Stimulated activated CD8-positive, alpha-beta memory T cell treated with anti-CD3 and anti-CD28 coated beads, Interleukin-2, amount 100 ng/mL, for 48 hours (primary cell): ENCODE measurements at places on chromosomes 3 and 15.

GRCh38 chr3:66609660-66610561 lies 109.1 kb upstream of the LRIG1 start:
- DNase-seq = no peak

DNA sequence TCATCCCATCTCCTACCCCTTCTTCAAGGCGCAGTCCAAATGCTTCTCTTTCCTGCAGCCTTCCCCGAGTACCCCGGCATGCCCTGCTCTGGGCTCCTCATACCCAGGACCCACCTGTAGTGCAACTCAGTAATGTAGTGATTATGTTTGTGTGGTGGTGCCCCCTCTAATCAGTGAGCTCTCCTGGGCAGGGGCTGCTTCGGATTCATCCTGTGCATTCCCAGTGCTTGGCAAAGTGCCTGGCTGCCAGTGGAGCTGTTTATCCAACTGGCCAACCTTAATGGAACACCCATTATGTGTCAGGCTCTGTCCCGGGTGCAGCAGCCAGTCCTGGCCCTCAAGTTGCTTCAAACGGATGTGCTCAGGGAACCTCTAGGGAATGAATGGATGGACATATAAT lies 174.4 kb upstream of the LINGO1 start:
- no peak for DNase-seq

- DNase-seq = no peak
Measured at GRCh38 chr3:102141096-102141927, 292.0 kb downstream of the NFKBIZ start.

- DNase-seq = no peak
Measured at GRCh38 chr3:118165413-118165812, 869.2 kb downstream of the IGSF11 start.

GRCh38 chr3:22366781-22367180 lies 615.8 kb upstream of the ZNF385D start:
- no peak for DNase-seq

DNA sequence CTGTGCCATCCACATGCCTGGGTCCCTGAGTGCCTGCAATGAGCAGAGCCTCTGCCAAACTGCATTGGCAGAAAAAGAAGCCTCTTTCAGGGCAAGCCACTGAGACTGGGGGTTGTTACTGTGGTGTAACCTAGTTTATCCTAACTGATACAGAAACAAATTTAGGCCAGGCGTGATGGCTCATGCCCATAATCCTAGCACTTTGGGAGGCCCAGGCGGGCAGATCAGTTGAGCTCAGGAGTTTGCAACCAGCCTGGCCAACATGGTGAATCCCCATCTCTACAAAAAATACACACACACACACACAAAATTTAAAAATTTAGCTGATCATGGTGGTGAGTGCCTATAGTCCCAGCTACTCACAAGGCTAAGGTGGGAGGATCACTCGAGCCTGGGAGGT lies 221.6 kb downstream of the TBC1D2B start:
- DNase-seq = no peak

DNA sequence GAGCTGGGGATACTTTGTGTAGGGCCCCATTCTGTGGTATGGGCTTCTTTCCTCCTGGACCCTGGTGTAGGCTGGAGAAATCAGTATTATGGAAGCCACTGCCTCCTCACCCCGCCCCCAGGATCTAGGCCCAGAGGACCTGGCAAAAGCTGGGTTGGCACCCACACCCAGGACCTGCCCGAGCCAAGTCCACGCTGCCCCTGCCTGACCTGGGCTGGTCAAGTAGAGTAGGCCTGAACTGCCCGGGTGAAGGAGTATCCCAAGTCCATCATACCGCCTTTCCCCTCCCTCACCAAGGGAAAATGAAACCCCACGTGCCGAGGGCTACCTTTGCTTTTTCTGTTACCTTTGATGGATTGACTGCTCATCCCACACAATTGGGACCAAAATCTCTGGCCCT lies 37.7 kb upstream of the TRAK1 start:
- no peak for DNase-seq

GRCh38 chr3:52872245-52872644 lies 25.1 kb downstream of the STIMATE start:
- DNase-seq = no peak

DNA sequence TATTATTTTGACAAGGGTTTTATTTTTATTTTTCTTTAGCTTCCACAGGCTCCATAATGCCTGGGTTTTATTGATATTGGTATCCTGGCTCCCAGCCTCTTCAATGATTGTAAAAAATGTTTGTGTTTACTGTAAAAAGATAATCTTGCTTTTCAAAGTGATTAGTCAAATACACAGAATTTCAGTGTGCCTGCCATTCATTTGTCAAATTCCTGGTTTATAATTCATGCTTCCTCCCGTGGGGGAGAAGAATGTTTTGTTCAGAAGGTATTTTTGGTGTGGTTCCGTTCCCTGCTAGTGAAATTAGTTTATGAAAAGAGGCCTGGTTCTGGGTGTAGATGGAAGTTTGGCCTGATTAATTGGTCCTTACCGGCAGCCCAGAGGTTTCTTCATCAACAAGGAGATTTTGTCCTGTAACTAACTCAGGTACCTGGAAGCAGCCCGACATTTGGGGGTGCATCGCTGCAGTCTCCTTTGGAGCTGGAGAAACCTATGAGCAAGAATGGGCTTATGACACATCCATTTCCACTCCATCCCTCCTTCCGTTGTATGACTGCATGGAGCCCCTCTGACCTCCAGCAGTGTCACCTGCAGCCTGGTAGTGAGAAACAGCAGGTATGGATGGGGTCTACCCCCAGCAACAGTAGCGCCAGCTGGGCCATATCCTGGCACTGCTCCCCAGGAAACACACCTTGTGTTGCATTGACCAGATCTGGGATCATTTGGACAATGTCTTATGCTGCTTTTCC lies 101.5 kb downstream of the PGPEP1L start:
- no peak for DNase-seq

GRCh38 chr3:22288756-22289155 lies 537.7 kb upstream of the ZNF385D start:
- DNase-seq = no peak

GRCh38 chr3:46615050-46615775 lies 2.9 kb downstream of the FAM240A start:
- no peak for DNase-seq

DNA sequence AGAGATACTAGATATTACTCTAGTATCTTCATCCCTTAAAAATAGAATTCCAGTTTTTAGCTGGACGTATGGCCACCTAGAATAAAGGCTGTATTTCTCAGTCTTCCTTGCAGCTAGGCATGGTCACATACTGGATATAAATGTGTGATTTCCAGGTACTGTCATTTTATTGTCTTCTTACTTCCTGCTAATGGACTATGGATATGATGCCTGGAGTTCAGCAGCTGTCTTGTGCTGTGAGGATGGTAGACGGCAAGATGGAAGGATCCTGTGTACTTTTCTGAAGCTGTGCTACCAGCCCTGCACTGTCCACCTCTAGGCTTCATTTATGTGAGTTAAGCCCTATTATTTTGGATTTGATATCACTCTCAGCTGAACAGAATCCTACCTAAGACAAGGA lies 83.4 kb downstream of the EBLN2 start:
- no peak for DNase-seq

GRCh38 chr3:39088889-39089288 lies 18.5 kb downstream of the GORASP1 start:
- DNase-seq = no peak

- no peak for DNase-seq
Measured at GRCh38 chr3:2783261-2783660, 326.9 kb downstream of the IL5RA start.

DNA sequence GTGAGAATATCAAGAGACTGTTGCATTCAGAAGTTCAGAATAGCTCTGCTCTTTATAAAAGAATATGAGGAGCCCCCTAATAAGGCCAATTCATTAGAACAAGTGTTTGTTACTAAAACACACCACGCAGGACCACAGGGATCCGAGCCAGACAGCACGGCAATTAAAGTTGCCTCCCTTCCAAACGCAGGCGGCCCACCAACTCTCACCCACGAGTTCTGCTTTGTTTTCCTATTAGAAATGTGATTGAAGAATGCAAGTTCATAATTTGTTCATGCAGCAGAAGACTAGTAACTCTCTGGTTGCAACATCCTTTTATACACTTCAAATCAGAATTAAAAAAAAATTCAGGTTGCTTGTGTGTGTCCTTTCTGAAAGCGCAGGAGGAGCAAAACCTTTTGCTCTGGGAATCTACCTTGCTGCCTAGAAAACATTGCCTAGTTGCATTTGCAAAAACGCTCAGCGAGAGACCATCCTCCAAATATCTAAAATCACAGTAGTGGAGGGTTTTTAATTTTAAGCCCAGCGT lies 1044.1 kb upstream of the NR2F2 start:
- no peak for DNase-seq

DNA sequence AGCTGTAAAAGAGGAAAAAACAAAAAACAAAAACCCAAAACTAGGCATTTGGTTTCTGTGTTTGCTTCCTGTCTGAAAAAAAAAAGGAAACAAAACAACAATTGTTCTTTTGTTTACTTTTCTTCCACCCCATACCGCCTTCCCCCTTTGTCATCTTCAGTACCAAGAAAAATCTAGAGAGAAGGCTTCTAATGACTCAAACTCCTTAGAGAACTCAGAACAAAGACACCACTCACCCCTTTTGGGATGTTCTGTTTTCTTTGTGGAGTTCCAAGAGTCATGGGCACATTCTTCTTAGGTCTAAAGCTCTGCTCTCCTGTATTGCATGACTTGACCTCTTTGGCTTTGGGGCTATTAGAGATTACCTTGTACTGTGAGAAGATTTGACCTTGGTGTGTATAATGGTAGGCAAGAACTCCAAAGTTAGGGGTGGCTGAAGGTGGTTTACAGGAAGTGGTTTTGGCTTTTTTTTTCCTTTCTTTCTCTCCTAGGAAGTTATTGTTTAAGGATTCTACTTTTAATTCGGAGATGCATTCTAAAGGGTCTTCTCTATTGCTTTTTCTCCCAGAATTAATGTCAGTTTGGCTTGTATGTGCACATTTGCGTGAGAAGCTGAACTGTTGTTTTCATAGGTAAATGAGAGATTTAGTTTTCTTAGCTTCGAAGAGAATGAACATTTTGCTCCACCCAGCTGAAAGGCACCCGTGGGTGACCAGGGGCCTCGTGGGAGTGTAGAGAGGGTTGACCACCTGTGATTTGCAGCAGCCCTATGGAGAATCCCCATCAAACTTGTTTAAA lies 39.5 kb upstream of the ZBTB20 start:
- no peak for DNase-seq

GRCh38 chr3:155989536-155989935 lies 119.1 kb downstream of the GMPS start:
- DNase-seq = no peak

DNA sequence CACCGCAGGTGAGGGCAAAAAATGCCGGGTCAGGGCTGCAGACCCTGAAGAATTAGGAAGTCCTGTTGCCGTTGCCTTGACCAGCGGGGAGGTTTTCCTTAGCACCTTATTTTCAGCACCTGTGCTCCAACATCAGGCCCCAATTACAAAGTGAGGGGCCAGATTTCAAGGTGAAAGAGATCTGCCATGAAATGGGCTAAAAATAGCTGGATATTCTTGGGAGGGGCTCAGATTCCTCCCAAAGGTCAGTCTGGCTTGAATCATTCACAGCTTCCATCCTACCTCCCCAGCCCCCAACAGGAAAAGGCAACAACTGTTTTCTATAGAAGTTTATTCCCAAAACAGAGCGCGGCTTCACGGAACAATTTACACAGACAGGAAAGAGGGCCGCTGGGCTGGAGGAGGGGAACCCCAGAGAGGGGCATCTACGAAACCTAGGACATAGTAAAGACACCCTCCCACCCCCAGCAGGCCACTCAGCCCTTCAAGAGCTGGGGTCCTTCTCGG lies 941 bp upstream of the SLC26A6 start:
- DNase-seq = no peak

DNA sequence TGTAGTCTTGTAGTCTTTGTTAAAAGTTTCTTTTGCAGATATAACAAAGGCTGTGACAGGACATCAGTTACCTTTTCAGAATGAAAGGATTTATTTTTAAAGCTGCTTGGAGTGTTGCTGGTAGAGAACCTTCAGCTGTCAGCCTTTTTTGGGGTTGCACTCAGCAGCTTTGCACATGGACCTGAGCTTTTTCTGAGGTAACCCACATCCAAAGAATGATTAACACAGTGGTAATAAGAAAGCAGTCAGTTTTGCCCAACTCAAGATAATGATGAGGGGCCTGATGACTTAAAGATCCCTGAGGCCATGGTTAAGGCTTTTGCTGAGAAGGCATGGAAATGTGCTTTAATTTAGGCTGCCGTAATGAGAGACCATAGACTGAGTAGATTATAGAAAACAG lies 1042.7 kb downstream of the PLOD2 start:
- DNase-seq = no peak

- DNase-seq = no peak
Measured at GRCh38 chr15:70024521-70024920, 73.2 kb downstream of the TLE3 start.

GRCh38 chr3:62622553-62623174 lies 249.3 kb upstream of the FEZF2 start:
- DNase-seq = no peak

DNA sequence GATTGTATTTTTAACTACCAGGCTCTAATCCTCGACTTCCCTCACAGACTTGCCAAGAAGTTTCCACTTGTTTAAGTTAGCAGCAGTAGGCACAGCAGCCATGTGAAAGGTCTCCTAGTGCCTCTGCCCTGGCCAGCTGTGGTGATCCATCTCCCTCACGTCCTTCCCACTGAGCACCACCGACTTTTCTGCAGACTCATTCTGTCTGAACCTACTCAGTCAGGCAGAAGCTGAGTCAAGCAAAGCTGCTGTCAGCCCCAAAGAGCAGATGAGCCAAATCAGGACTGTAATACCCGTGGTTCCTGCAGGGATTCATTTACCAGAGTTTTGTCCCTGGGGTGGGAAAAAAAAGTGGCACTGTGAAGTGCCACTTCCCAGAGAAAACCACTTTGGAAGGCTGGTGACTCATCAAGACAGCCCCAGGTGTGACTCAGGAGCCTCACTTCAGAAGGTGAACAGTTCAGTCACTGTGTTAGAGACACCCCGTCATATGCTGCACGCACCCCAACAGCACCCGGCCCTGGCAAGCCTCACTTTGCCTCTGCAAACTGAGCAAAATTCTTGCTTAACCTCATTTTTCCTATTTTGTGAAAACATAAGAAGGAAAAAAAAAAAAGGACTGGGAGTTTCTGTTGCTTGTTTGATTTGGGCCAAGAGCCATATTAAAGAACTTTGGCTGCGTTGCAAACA lies 76.0 kb downstream of the WWTR1 start:
- no peak for DNase-seq

- DNase-seq = no peak
Measured at GRCh38 chr3:159858650-159859049, 130.0 kb upstream of the IL12A start.

GRCh38 chr15:90750186-90750585 lies 33.0 kb downstream of the BLM start:
- DNase-seq = no peak

DNA sequence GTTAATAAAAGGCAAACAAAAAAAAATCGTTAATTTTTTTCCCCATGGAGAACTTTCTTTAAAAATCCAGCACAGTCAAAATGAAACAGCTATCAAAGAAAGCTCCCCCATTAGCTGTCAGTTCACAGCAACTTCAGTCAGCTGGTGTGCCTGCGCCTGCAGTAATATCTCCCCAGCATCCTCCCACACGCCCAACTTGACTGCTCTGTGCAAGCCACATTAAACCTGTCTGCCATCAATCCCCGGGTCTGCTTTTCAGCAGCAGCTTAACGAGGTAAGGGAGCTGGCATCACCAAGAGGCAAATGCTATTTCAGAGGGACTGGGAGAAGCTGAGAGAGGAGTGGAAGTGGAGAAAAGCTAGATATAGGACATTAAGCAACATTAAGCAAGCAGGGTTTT lies 337.5 kb downstream of the GAP43 start:
- no peak for DNase-seq

GRCh38 chr15:52481915-52482314 lies 46.8 kb downstream of the MYO5A start:
- DNase-seq = no peak
